ENCODE measurements at places on chromosomes 1 and 21. TPM values are rescaled to one million over a fixed set of nuclear protein-coding genes. Genes with fewer than 3 reads are reported as not detected.

DNA sequence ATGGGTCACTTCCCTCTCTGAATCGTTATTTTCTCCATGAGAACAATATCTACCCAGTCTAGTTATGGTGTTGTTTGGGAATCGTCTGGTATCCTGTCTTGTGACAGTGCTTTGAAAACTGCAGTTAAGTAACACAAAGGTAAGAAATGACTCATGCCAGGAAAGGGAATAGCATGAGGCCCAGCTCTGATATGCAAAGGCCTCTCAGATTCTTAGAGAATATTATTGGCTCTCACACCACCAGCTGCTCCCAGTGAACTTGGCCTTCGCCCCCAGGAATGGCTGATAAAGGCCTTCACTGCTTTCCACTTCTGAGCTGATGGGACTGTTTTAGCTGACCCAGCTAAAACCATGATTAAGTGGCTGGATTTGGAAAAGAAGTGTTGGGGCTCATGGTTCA lies 27.1 kb downstream of the NEK2 start:
- peak; percentile 63 for DNase-seq

Gene RBM11
- total RNA-seq, result not detected

Gene UTS2
- not detected for total RNA-seq

Gene SIPA1L2
- total RNA-seq, result 9.9 TPM

DNA sequence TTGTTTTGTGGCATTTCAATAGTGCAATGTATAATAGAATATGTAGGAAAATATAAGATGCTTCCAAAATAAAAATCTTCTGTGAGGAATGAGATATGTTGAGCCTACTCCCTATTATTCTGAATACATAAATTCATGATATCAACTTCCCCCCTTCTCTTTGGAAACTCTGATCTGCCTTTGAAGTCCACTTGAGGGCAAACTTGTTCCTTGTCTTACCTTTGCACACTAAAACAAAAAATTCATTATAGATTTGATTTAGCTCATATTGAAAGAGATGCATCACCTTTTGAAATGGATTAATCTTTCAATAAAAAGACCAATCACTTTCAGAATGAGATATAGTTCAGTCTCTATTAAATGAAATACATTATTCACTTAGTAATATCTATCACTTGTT lies 580.7 kb upstream of the ADGRL4 start:
- no peak for DNase-seq

Gene SELE
- total RNA-seq, result 2.8 TPM

- no peak for DNase-seq
These were observed 56.2 kb downstream of the LACTBL1 start for GRCh38 chr1:22916471-22916820.

GRCh38 chr1:198841477-198841876 lies 202.6 kb downstream of the PTPRC start:
- no peak for DNase-seq

DNA sequence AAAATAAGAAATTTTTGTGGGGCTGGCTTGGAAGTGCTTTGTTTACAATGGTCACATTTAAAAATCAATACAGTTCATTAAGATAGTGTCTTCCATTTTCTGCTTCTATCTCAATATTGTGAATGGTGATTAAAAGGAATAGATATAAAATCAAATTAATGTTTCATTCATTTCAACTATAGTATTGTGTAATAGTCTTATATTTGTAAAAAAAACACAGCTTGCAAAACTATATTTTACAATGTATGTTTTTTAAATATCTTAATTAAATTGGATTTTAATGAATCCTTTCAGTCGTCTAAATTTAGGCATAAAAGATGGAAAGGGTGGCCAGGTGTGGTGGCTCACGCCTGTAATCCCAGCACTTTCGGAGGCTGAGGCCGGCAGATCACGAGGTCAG lies 63.5 kb downstream of the CRB1 start:
- no peak for DNase-seq

Gene ANKRD65
- 0.07 TPM for total RNA-seq

Gene ERICH3
- not detected for total RNA-seq

Gene PTCH2
- total RNA-seq, result 0.04 TPM

GRCh38 chr1:184562806-184563205 lies 176.0 kb downstream of the C1orf21 start:
- DNase-seq, result no peak

DNA sequence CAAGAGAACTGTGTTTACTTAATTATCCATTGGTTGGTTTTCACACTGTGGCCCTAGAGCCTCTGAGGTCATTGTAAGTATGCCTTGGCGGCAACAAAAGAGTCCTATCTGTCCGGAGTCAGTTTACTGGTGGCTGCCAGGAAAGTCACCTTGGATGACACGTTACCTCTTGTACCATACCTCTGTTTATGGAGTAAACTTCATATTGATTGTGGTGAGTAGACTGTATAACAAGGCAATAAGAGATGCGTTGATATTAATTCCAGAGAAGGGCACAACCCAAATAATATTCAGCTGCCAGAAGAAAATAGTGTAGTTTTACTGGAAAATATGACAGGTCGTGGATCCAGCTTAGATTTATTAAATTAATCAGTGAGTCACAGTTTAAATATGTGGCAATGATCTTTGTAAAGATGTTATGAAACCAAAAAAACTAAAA lies 20.4 kb upstream of the KIF14 start:
- no peak for DNase-seq

- DNase-seq, result peak; percentile 91
These were observed at the start of gene ID3 for GRCh38 chr1:23559136-23559984. TSS of gene ID3 (minus strand) at chr1:23559501. CDS start at chr1:23559426, 75 bp downstream.

- DNase-seq, result no peak
These were observed 744.5 kb upstream of the BRINP3 start for GRCh38 chr1:191222206-191222605.

- no peak for DNase-seq
These were observed 11.5 kb upstream of the PLA2G5 start for GRCh38 chr1:20058531-20058930.

GRCh38 chr1:43368646-43369020 lies 822 bp upstream of the ELOVL1 start:
- DNase-seq, result no peak

GRCh38 chr1:43754892-43755291 lies 47.6 kb downstream of the ST3GAL3 start:
- DNase-seq, result no peak

GRCh38 chr1:74703386-74704182 lies 29.3 kb downstream of the CRYZ start:
- DNase-seq, result no peak

DNA sequence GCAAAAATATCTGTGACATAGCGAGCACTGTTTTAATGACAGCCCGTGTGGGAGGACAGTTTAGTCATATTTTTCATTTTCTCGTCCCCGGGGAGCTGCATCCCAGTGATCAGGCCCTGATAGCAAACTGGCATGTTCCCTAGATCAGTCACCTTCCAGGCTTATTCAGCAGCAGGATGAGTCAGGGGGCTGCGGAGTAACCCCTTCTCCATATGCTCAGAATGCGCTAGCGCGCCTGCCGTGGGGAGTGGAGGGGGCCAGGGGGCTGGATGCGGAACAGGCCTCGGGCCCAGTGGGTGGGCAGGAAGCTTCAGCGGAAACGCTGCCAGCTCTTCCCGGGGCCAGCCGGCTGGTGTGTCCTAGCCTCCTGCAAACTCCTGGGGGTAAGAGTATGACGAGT lies 94.0 kb downstream of the KCND3 start:
- DNase-seq, result no peak

GRCh38 chr1:63669151-63669961 lies 76.1 kb downstream of the PGM1 start:
- no peak for DNase-seq
